ENCODE measurements at places on chromosomes 5 and 9.

DNA sequence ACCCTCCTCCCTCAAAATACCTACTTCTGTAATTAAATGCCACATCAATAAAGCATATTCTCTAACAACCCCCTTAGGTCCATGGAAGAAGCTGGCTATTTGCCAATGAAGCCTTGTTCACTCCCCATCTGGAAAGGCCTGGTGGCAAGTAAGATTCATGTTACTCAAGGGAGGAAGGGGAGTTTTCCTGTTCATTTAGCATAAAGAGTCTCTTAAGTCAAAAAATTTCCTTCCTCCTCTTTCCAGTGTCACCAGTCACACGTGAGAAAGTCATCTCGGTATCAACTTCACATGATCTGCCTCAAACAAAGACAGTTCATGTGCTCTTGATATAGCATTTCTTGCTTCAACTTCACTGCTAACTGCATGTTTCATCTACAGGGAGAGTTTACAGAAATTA, 32.7 kb upstream of the RIC1 start:
- DNase-seq, result no peak

- no peak for DNase-seq
Measured at GRCh38 chr5:81533629-81534405, 139.9 kb upstream of the ACOT12 start.

GRCh38 chr9:14650596-14650995, 42.6 kb downstream of the ZDHHC21 start:
- DNase-seq, result no peak

DNA sequence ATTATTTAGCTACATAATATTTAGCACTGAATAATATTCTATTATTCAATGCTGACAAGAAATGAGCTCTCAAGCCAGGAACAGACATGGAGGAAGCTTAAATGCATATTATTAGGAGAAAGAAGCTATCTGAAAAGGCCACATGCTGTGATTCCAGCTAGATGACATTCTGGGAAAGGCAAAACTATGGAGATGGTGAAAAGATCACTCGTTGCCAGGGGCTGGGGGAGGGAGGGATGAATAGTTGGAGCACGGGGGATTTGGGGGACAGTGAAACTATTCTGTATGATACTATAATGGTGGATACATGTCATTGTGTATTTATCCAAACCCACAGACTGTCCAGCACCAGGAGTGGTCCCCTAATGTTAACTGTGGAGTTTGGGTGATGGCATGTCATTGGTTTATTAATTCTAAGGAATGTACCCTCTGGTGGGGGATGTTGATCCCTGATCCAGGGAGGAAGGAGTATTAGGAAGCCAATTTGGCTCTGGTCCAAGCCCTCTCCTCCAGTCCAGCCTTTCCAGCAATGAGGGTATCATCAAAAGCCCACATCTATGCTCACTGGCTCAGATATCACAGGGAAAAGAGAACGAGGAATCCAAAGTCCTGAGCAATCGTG, 162.5 kb downstream of the COL23A1 start:
- no peak for DNase-seq

GRCh38 chr5:103434057-103434456, 128.5 kb downstream of the NUDT12 start:
- DNase-seq, result no peak

DNA sequence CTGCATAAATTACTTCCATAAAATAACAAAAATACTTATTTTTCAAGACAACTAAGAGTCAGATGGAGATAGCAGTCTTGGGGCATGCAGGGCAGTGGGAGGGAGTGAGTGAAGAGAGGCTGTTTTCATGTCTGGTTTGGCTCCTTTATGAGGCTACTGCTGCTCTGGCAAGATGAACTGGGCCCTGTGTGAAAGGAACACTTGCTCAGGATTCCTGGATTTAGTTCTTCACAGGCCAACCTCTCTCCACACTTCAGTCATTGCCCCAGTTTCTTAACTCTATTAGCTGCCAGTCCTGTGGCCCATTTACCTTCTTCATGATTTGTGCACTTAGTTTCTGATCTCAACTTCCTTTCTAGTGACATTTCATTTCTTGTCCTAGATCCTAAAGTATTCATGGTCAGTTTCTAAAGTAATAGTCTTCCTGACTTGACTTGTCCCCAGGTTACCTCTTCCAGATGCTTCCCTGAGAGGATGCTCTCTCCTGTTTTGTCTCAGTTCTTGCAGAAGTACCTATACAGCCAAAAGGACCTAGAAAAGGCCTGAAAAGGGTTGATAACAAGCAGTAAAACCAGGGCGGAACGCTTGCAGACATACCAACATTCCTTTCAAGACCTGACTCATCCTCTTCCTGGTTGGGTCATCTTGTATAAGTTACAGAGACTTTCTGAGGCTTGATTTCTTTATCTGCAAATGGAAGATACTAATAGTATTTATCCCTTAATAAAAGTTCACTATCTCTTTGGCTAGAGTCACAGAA, 77.0 kb upstream of the ZFAND5 start:
- DNase-seq, result no peak

DNA sequence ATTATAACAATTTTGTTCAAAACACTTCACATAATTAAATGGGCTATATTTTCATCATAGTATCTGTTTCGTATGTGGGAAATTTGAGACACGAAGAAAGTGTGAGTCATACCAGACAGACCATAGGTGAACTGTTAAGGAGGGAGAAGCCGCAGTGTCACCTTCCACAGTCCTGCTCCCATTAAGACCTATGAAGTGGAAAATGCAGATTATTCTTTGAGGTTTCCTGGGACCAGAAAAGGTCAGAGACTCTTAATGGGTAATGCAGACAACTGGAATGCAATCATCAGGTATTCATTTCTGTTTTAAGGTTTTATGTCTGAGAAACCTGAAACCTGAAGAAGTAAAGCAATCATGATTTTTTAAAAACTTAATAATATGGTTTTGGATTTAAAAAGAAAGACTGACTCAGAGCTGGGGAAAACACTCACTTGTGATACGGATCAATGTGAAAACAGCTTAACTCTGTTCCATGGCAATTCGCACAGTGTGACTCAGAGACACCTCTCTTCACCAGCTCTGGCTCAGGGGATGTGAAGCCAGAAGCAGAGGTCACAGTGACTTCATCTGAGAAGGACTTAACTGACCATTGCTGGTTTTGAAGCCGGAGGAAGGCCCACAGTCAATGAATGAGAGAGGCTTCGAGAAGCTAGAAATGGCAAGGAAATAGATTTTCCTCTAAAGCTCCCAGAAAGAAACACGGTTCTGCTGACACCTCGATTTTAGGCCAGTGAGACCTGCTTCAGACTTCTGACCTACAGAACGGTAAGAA, 17.2 kb upstream of the GCNT1 start:
- no peak for DNase-seq

DNA sequence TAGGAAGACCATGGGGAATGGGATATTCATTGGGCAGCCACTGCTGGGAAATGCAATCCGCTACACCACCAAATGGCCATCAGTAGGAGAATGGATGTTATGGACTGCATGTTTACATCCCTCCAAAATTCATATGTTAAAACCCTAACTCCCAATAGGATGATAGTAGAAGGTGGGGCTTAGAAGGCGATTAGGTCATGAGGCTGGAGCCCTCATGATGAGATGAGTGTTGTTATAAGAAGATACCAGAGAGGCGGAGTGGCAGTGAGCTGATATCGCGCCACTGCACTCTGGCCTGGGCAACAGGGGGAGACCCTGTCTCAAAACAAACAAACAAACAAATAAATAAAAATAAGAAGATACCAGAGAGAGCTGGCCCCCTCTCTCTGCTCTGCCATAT, 16.1 kb upstream of the GTF3C5 start:
- no peak for DNase-seq

GRCh38 chr9:116459576-116459975, 227.5 kb upstream of the TRIM32 start:
- DNase-seq, result no peak

DNA sequence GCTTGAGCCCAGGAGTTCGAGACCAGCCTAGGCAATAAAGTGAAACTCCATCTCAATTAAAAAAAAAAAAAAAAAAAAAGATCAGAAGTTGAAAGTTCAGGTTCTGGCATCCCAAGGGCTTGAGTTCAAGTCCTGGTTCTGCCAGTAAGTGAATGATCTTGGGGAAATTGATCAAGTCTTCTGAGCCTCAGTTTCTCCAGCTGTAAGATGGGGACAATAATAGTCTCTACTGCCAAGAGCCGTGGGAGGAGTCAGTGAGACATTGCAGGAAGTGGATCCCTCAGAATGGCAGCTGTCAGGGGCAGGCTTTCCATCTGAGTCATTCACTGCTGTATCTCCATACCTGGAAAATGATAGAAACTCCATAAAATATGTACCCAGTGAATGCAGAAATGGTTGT, 37.8 kb upstream of the FUBP3 start:
- DNase-seq, result no peak

- no peak for DNase-seq
Measured at GRCh38 chr9:120235081-120235480, 344.9 kb downstream of the CDK5RAP2 start.

GRCh38 chr5:9358961-9359685, 186.8 kb downstream of the SEMA5A start:
- DNase-seq, result no peak

Measured in AML-193 (cell line).